ENCODE measurements at places on chromosomes 4 and X. TPM values are rescaled to one million over a fixed set of nuclear protein-coding genes. Genes with fewer than 3 reads are reported as not detected.

DNA sequence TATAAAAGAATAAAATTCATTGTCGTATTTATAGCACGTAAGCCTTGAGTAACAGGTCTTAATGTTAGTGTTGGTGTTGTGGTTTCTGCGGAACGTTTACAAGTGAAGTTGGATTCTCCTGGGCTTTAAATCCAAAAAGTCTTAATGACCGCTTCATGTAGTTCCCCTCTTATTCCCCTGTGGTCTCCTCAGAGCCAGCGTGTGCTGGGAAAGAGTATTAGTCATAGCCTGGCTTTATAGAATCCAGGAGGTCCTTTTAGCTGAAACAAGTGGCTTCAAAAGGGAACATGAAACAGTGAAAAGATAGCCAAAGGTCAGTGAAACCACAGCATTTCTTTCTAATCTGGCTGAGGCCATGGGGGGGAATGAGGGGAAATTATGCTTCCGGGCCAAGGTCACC, 79.1 kb downstream of the CLCN4 start:
- no peaks in the 10 kb centered on the region for H3K36me3 ChIP-seq
- H3K4me1 ChIP-seq: no peaks in the 10 kb centered on the region
- no peak overlapping the region for H3K4me3 ChIP-seq
- DNase-seq: no peak
- H3K27ac ChIP-seq: no peak overlapping the region
- H3K27me3 ChIP-seq: peaks cover 8% of the 10 kb centered on the region

MAGEA10 gene
- total RNA-seq: not detected

DNA sequence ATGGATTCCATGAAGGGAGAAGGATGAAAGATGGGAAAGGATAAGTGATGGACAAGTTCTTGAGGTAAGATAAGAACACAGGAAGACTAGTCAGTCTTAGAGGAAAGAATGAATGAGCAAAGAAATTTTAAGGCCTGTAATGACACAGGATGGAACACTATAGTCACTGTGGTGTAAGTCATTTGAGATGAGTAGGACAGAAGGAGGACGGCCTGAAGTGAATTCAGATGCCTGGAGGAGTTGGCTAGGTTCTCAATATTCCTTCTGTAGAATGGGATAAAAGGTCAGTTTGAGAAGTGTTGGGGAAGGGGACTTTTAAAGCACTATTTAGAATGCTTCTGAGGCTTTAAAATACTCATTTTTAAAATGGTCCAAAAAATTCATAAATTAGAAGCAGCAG, 3.9 kb downstream of the MSMO1 start:
- peaks cover 23% of the 10 kb centered on the region for H3K36me3 ChIP-seq
- H3K27ac ChIP-seq: no peak overlapping the region
- H3K27me3 ChIP-seq: no peaks in the 10 kb centered on the region
- DNase-seq: no peak
- H3K4me3 ChIP-seq: no peak overlapping the region

GRCh38 chrX:72346302-72346949, 40.7 kb upstream of the CITED1 start:
- DNase-seq: no peak
- no peak overlapping the region for H3K27ac ChIP-seq
- H3K4me3 ChIP-seq: no peak overlapping the region
- H3K36me3 ChIP-seq: peaks cover 34% of the 10 kb centered on the region
- H3K4me1 ChIP-seq: no peaks in the 10 kb centered on the region

DNA sequence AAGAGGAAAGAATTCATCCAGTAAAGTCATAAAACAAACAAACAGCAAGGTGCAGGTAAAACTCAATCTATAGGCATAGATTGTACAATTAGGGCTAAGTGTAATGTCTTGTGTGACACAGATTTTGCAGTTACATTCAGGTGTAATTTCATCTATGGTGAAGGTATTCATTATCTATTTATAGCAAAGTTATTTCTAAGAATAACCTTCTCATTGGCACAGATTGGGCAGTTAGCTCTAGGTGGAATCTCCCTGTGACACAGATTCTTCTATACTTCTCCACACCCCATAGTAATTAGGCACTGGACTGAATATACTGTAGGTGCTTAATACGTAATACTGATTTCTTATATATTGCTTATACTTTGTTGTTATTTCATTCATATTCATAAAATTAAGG, 66.8 kb downstream of the COL25A1 start:
- no peak for DNase-seq
- H3K27ac ChIP-seq: no peak overlapping the region
- no peak overlapping the region for H3K4me3 ChIP-seq
- no peaks in the 10 kb centered on the region for H3K36me3 ChIP-seq
- no peaks in the 10 kb centered on the region for H3K27me3 ChIP-seq

DNA sequence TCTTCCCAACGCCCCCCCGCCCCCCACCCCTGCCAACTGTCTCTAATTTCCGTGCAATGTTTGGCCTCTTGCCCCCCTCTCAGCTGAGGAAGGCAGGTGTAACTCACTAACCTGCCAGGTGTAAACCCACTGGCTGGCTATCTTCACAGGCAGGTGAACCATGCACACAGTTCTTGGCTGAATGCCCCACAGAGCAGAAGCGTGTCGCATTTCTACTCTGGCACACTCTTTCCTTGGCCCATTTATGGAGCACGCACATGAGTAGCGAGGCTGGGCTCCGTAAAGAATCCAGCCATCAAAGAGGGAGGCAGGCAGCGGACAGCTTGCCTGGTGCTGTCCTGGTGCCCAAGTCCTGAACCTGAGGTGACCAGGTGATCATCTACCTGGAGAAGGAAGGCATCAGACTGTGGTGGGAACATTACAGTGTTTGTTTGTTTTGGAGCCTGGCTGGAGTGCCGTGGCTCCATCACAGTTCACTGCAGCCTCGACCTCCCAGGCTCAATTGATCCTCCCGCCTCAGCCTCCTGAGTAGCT, 39.2 kb upstream of the CRMP1 start:
- H3K27me3 ChIP-seq: peaks cover 3% of the 10 kb centered on the region
- no peaks in the 10 kb centered on the region for H3K36me3 ChIP-seq
- H3K4me3 ChIP-seq: no peak overlapping the region
- H3K27ac ChIP-seq: no peak overlapping the region
- no peak for DNase-seq

DNA sequence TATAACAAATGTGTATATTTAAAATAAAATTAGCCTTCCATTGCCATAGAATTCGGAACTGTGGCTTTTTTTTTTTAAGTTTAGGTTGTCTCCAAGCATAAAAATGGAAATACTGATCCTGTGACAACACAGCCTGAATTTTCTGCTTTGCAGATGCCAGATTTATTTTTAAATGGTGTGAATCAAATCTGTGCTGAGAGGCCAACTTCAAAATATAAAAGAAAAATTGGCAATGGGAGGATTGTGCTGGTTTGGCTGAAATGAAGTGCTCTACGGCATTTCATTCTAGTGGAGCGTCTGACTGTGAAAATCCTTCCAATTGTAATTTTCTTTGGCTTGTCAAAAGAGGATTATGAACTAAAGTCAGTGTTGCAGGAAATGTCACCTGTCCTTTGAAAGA, 580.3 kb upstream of the ZFP42 start:
- no peak overlapping the region for H3K4me3 ChIP-seq
- no peak overlapping the region for H3K27ac ChIP-seq
- H3K4me1 ChIP-seq: no peaks in the 10 kb centered on the region
- DNase-seq: no peak
- no peaks in the 10 kb centered on the region for H3K36me3 ChIP-seq

RBMX gene
- 245 TPM for total RNA-seq

DNA sequence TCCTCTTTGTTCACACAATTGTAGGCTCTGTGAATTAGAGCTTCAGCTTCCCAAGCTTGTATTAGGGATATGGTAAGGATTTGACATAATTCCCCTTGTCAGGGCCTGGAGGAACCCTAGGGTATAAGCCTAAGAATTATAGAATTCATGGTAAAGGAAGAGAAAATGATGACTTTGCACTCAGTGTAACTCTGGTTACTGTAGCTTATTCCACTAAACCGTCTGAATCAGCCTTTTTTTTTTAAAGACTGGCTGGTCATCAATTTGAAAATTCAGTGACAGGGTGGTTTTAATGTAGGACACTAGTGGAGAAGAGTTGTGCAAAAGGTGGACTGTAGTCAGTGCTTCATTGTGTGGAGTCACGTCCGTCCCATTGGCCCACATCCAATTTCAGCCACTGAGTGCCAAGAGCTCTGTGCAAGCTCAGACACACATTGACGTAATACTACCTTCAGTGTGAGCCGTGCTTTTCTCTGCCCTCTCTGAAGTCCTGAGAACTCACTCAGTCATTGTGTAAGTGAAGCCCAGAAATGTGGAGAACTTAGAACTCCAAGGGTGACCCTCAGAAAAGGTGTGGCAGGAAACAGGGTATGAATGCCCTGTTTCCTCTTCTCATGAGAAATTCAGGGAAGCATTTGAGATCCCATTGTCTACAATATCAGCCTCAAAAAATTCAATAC, 449.8 kb downstream of the C4orf33 start:
- DNase-seq: peak; percentile 80
- H3K27ac ChIP-seq: peak overlapping the region; percentile 59
- no peaks in the 10 kb centered on the region for H3K27me3 ChIP-seq
- H3K36me3 ChIP-seq: no peaks in the 10 kb centered on the region
- H3K4me1 ChIP-seq: no peaks in the 10 kb centered on the region

GRCh38 chr4:157222771-157223160, 2.2 kb downstream of the GRIA2 start:
- DNase-seq: no peak
- peaks cover 32% of the 10 kb centered on the region for H3K4me1 ChIP-seq
- H3K36me3 ChIP-seq: no peaks in the 10 kb centered on the region
- peaks cover 53% of the 10 kb centered on the region for H3K27me3 ChIP-seq
- H3K27ac ChIP-seq: peak overlapping the region; percentile 30

DNA sequence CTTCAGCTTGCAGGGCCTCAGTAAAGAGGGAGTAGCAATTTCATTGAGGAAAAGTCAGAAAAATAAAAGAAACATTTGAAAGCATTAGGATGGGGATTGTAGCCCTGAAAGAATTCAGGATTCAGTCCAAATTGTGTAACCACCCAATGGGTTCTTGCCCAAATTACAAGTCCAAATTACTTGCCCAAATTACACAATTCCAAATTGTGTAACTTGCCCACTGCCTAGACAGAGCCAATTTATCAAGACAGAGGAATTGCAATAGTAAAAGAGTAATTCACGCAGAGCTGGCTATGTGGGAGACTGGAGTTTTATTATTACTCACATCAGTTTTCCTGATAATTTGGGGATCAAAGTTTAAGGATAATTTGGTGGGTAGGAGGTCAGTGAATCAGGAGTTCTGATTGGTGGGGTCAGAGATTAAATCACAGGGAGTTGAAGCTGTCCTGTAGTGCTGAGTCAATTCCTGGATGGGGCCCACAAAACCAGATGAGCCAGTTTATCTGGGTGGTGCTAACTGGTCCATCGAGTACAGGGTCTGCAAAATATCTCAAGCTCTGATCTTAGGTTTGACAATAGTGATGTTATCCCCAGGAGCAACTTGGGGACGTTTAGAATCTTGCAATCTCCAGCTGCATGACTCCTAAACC, 18.1 kb upstream of the PAGE5 start:
- H3K27me3 ChIP-seq: no peaks in the 10 kb centered on the region
- DNase-seq: no peak
- H3K36me3 ChIP-seq: no peaks in the 10 kb centered on the region
- no peak overlapping the region for H3K4me3 ChIP-seq

GRCh38 chr4:7330031-7330596, 104.6 kb downstream of the PSAPL1 start:
- no peak overlapping the region for H3K4me3 ChIP-seq
- no peak overlapping the region for H3K27ac ChIP-seq
- H3K36me3 ChIP-seq: no peaks in the 10 kb centered on the region
- DNase-seq: no peak
- H3K27me3 ChIP-seq: no peaks in the 10 kb centered on the region

FGF13 gene
- total RNA-seq: 24.8 TPM

DNA sequence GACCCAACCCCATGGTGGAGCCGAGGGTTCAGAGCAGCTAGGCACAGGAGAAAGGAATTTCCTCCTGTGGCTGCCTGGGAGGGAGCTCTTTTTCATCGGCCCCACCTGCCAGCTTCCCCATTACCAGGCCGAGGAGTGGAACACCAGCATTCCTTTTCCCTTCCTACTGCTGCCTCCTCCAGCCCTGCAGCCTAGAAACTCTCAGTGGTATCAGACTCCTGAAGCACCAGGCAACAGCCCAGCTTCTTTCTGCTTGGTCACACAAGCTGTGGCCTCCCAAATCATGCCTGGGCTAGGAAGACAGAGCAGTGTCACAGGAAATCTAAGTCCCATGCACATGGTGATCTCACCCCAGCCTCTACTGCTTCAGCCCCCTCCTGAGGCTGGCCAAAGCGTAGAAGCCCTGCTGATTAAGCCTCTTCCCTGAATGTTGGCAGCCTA, 30.1 kb downstream of the RTL5 start:
- DNase-seq: no peak
- peak overlapping the region; percentile 51 for H3K27ac ChIP-seq
- no peak overlapping the region for H3K4me3 ChIP-seq
- peaks cover 9% of the 10 kb centered on the region for H3K4me1 ChIP-seq
- no peaks in the 10 kb centered on the region for H3K36me3 ChIP-seq

GRCh38 chrX:146854281-146854680, 39.7 kb upstream of the CXorf51A start:
- DNase-seq: no peak
- H3K27me3 ChIP-seq: no peaks in the 10 kb centered on the region
- no peak overlapping the region for H3K4me3 ChIP-seq
- no peak overlapping the region for H3K27ac ChIP-seq
- H3K4me1 ChIP-seq: no peaks in the 10 kb centered on the region

DNA sequence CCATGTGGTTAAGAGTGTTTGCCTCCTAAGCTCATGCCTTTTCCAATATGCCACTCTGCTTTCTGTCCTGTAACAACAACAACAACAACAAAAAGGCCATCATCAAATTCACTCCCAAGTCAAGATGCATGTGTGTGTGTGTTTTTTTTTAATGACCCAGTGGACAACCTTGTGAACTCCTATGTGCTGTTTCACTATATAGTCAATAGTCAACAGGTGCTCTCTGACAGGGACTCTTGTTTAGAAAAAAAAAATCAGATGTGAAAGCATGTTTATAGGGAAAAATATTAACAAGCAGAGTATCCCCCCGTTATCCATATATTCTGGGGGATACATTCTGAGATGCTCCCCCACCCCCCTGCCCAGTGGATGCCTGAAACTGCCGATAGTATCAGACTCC, 50.6 kb upstream of the BEND2 start:
- no peaks in the 10 kb centered on the region for H3K36me3 ChIP-seq
- H3K27me3 ChIP-seq: no peaks in the 10 kb centered on the region
- no peak for DNase-seq

APLN gene
- not detected for total RNA-seq

CXCL8 gene
- total RNA-seq: 6.4 TPM

SATL1 gene
- total RNA-seq: not detected

DNA sequence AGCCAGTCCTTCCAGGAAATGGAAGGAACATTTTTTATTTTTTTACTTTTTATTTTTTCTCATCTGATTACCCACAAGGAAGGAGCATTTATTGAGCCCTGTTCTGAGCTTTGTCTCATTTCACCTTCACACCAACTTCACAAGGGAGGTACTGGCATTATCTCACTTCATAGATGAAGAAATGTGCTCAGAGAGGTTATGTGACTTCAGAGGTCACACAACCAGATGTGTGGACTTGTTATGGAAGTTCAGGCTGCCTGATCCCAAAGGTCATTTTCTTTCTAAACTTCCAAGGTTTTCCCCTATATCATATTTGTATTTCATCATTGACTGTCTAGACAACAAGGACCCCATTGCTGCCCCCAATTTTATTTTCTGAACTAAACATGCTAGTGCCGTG, 160.3 kb downstream of the DCLK2 start:
- peaks cover 10% of the 10 kb centered on the region for H3K4me1 ChIP-seq
- no peak overlapping the region for H3K27ac ChIP-seq
- no peak for DNase-seq
- H3K27me3 ChIP-seq: no peaks in the 10 kb centered on the region
- H3K4me3 ChIP-seq: no peak overlapping the region

- DNase-seq: no peak
- no peaks in the 10 kb centered on the region for H3K4me1 ChIP-seq
- no peaks in the 10 kb centered on the region for H3K27me3 ChIP-seq
- H3K27ac ChIP-seq: no peak overlapping the region
- no peak overlapping the region for H3K4me3 ChIP-seq
- H3K36me3 ChIP-seq: no peaks in the 10 kb centered on the region
Observed at GRCh38 chrX:131187206-131187605, 101.9 kb downstream of the IGSF1 start.

All from stomach (tissue), 19 donors.